ENCODE measurements at places on chromosomes 3 and 15.

DNA sequence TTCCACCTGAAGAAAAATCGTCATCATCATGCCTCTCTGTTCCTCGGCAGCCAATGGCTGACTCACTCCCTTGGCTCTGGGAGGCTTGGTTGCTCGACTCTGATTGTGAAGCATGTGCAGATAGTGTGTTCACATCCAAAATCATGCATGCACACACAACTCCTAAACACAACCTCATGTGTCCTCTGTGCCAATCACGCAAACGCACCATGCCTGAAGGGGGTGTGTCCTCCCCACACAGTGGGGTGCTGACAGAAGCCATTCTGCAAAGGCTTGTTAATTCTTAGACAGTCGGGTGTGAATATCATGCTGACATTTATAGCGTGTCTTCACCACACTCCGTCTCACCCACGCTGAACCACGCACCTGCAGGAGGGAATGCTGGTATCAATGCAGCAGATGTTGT is 11.4 kb upstream of the CCDC174 start:
- no peak for DNase-seq

- no peak for DNase-seq
Measured at GRCh38 chr15:39031596-39031995, 467.0 kb upstream of the RASGRP1 start.

DNA sequence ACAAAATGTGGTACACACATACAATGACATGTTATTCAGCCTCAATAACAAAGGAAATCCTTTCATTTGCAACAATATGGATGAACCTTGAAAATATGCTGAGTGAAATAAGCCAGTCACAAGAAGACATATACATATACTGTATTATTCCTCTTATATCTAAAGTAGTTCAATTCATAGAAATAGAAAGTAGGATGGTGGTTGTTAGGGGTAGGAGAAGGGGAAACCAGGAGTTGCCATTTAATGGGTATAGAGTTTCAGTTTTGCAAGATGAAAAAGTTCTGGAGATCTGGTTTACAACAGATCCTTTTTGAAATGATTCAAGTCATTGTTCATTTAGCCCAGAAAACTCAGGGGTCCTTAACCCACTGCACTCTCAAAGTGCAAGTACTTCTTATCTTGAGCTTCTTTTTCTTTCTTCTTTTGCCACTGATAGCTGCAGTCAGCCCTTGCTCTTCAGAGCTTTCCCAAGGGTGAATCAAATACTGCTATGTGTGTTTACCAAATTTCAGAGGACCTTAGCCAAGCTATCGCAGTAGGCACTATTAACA is 208.0 kb upstream of the EOMES start:
- DNase-seq, result no peak

DNA sequence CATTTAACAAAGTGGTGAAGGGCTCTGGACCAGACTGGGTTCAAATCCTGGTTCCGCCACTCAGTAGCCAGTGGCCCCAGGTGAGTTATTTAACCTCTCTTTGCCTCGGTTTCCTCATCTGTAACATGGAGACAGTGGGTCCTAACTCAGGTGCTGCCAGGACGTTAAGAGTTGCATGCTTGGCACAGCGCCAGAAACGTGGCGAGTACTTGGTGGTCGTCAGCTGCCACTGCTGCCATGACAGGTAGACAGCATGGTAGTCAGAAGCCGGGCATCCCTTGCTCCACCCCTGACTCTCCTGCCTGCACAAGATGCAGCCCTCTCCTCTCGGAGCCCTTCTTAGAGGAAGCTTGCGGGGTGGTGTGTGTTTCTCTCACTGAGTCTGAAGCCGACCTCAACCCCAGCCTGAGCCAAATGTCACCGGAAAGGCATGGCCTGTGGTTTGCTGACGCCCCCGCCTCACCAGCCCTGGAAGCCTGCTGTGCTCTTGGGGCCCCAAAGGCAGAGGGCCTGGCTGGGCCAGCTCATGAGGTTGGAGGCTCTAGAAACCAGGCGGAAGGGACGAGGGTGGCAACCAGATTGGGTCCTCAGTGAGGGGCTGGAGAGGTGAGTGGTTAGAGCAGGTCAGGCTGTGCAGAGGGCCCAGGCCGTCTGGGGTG is 160.8 kb upstream of the TLE3 start:
- no peak for DNase-seq

DNA sequence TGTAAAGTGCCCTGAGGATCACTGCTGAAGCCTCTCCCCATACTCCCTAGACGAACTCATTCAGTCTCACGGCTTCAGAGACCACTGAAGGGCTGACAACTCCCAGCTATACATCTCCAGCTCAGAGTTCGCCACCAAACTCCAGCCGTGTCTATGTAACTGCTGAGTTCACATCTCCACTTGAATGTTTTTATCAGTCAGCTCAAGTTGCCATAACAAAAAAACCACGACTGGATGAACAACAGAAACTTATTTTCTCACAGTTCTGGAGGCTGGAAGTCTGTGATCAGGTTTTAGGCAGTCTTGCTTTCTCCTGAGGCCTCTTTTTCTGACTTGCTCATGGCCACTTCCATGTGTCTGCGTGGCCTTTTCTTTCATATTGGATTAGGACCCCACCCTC is 223.0 kb upstream of the LRRFIP2 start:
- DNase-seq, result no peak

- no peak for DNase-seq
Measured at GRCh38 chr3:123141276-123141675, 60.5 kb upstream of the SEC22A start.

DNA sequence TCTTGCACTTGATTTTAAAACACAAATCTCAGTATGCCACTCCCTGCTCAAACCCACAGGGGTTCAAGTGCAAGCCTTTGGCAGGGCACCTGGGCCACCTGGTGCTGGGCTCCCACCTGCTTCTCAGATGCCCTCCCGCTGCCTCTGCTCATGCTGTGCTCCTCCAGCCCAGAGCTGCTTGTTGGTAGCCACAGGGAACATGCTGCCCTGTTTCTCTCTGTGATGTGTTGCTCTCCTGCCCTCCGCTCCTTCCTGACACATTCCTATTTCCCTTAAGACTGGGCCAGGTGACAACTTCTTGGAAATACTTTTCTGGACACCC is 27.1 kb upstream of the KY start:
- no peak for DNase-seq

DNA sequence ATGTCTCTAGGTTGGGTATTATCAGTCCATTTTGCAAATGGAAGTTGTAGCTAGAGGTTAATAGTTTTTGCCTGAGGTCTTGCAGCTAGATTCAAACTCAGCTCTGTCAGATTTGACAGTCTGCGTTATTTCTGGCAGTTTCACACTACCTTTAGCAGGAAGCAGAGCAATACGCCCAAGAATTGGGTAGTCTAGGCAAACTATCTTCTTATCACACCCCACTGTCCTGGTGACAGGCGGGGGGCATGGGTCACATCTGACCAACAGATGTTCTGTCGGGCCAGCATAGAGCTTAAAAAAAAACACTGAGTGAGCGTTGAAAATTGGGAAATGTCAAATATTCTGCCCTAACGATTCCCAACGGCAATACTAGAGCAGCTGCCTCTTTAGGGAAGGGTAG is 5.7 kb downstream of the GPR160 start:
- no peak for DNase-seq

GRCh38 chr3:99620077-99620767 is 18.2 kb upstream of the COL8A1 start:
- DNase-seq, result no peak
